Activated naive CD8-positive, alpha-beta T cell treated with anti-CD3 and anti-CD28 coated beads, Interleukin-2, amount 10 ng/mL, durations not matched to agents 7 days and 5 days (primary cell): ENCODE measurements at places on chromosomes 6 and 20. TPM values are rescaled to one million over a fixed set of nuclear protein-coding genes. Genes with fewer than 3 reads are reported as not detected.

GRCh38 chr20:47502271-47503239, 868 bp downstream of the NCOA3 start:
- DNase-seq = no peak
- peak overlapping the region; percentile 91 for H3K27ac ChIP-seq
- H3K27me3 ChIP-seq = no peaks in the 10 kb centered on the region
- peaks cover 41% of the 10 kb centered on the region for H3K4me1 ChIP-seq
- peak overlapping the region; percentile 99 for H3K4me3 ChIP-seq

The ZSCAN16 gene
- total RNA-seq = 8.6 TPM

GRCh38 chr20:11849976-11850670, 67.6 kb upstream of the BTBD3 start:
- H3K27ac ChIP-seq = no peak overlapping the region
- no peak for DNase-seq
- no peak overlapping the region for H3K4me3 ChIP-seq
- no peaks in the 10 kb centered on the region for H3K36me3 ChIP-seq

DNA sequence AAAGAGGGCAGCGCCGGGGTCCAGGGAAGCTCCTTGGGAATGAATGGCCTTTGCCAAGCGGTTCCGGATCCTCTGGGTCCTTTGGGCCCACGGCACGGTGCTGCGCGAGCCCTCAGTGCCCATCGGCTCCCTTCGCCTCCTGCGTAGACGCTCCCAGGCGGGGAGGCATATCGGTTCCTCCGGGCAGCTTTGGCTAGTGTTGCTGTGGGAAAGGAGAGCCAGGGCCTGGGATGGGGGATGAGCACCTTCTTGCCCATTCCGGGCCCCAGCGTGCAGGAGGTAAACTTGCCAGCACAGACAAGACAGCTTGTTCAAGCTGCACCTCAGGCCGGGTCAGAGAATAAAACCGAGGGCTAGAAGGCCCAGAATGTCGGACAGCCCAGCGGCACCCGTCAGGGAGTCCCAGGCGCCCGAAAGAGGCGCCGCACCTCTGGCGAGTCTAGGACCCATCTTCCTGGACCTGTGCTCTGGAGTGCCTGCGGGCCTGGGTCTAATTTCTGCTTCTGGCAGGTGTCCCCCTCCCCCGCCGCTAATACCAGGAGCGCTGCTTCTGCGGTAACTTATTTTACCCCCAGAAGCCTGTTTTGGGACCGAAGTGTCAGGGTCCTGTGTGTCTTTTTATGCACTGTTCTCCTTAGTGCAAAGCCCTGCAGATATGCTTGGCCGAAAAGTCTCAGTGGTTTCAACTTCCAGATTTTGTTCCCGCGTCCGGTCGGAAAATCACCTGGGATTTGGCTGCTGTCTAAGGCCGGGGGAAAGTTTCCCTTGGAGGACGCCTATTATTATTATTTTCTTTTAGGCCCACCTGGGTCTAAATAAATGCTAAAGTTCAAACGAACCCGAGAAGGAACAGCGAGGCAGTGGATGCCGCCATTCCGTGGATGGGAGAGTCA, 1.7 kb upstream of the TFAP2C start:
- H3K4me3 ChIP-seq = peak overlapping the region; percentile 35
- peaks cover 7% of the 10 kb centered on the region for H3K4me1 ChIP-seq
- H3K27ac ChIP-seq = no peak overlapping the region
- no peaks in the 10 kb centered on the region for H3K36me3 ChIP-seq
- peak; percentile 34 for DNase-seq

DNA sequence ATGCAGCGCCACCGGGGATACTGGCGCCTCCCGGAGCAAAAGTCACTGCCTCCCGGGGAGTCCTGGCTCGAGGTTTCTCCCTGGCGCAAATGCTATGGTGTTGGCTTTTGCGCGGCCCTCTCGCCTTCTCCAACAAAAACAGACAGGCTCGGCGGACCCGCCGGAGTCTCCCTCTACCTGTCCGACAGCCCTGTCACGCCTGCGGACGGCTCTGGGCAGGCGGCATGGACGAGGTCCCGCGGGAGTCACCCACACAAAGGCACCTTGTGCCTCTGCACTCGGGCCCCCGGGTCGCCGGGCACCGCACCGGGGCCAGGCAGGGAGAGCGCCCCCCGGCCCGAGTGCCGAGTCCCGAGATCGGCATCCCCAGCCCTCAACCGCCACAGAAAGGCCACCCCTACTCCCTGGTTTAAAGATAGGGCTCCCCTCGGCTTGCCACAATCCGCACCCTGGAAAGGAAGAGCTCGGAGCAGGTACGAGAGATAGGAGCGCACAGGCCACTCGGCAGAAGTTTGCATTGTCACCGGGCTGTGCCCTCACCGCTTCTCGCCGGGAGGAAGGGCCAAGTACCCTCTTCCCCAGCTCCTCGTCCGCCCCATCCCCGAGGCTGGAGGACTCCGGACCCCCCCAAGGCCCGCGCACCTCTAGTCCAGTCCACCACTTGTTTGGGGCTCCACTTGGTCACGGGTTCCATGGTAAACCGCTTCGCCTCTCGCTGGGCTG, 903 bp downstream of the CNKSR3 start:
- no peak overlapping the region for H3K27ac ChIP-seq
- peaks cover 56% of the 10 kb centered on the region for H3K27me3 ChIP-seq
- H3K4me3 ChIP-seq = peak overlapping the region; percentile 42
- H3K4me1 ChIP-seq = peaks cover 11% of the 10 kb centered on the region

DNA sequence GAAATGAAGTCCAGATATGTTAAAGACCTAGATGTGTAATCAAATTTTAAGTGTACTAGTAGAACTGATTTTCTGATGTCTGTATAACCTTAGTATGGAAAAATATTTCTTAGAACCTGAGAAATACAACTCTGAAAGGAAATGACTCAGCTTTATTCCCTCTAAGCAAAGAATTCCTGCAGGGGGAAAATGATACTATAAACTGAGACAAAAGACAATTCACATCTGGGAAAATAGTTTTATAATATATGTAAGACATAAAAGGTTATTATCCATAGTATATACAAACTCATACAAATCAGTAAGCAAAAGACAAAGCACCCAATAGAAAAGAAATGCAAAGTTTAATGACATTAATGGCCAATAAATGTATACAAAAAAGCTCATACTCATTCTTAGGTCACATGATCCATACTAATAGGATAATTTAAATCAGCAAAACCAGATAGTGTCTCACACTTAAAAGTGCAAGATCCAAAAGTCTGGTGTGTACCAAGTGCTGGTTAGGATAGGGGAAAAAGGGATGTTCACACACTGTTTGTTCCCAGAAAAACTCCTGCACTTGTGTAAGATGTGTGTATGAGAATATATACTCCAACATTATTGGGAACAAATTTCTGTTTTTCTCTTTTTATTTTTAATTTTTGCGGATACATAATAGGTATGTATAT, 22.6 kb downstream of the RNF217 start:
- H3K27me3 ChIP-seq = peaks cover 7% of the 10 kb centered on the region
- no peak for DNase-seq
- H3K4me3 ChIP-seq = no peak overlapping the region
- H3K4me1 ChIP-seq = peaks cover 6% of the 10 kb centered on the region

- H3K27me3 ChIP-seq = peaks cover 23% of the 10 kb centered on the region
- peaks cover 5% of the 10 kb centered on the region for H3K4me1 ChIP-seq
- no peak for DNase-seq
- no peak overlapping the region for H3K27ac ChIP-seq
Measured at GRCh38 chr6:107602321-107603005, 112.5 kb downstream of the SOBP start.

DNA sequence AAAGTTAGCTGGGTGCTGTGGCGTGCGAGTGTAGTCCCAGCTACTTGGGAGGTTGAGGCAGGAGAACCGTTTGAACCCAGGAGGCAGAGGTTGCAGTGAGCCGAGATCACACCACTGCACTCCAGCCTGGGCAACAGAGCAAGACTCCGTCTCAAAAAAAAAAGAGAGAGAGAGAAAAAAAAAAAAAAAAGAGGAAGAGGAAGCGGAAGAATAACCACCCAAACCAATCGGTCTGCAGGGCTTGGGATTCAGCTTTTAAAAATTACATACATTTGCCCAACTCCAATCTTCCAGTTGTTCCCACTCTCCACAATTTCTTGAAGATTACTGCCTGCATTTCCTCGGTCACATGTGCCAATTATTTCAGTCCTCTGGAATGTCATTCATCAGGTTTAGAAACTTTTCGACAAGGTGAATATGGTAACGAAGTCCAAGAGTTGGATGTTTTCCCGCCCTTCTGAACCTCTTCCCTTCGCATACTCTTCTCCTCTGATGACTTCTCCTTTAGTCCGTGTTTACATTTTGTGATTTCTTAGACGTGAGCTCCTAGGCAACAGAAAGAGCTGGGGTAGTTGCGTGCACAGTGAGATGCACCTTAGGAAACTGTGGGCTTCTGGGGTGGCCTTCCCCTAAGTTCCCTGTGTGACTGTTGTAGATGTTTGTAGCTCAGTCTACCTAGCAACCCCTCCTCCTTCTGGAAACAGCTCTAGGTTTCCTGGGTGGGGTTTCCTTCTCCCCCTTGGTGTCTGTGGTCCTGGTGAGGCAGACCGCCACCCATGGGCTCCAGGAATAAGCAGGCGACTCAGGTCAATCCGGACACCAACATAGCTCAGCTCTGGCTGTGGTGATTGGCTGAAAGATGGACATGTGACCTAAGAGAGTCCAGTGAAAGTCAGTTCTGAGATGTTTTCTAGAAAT, 63.0 kb upstream of the NCOA3 start:
- H3K27me3 ChIP-seq = no peaks in the 10 kb centered on the region
- no peak overlapping the region for H3K4me3 ChIP-seq
- H3K4me1 ChIP-seq = peaks cover 10% of the 10 kb centered on the region
- DNase-seq = no peak
- peak overlapping the region; percentile 49 for H3K27ac ChIP-seq

- H3K27me3 ChIP-seq = peaks cover 14% of the 10 kb centered on the region
- H3K4me3 ChIP-seq = no peak overlapping the region
- no peak overlapping the region for H3K27ac ChIP-seq
- no peaks in the 10 kb centered on the region for H3K36me3 ChIP-seq
- DNase-seq = no peak
- no peaks in the 10 kb centered on the region for H3K4me1 ChIP-seq
Measured at GRCh38 chr20:4437131-4437530, 284.6 kb upstream of the PRND start.

- H3K4me1 ChIP-seq = peaks cover 7% of the 10 kb centered on the region
- H3K27me3 ChIP-seq = no peaks in the 10 kb centered on the region
- H3K4me3 ChIP-seq = no peak overlapping the region
- no peak for DNase-seq
- H3K27ac ChIP-seq = no peak overlapping the region
Measured at GRCh38 chr6:32226434-32226833, 2.6 kb upstream of the NOTCH4 start.

- H3K4me3 ChIP-seq = no peak overlapping the region
- DNase-seq = no peak
- H3K27ac ChIP-seq = no peak overlapping the region
- H3K4me1 ChIP-seq = peaks cover 5% of the 10 kb centered on the region
Measured at GRCh38 chr6:34305982-34306708, 57.3 kb upstream of the SMIM29 start.

The NKAPL gene
- not detected for total RNA-seq

The SAPCD1 gene
- 13.1 TPM for total RNA-seq
